Activated naive CD4-positive, alpha-beta T cell treated with anti-CD3 and anti-CD28 coated beads for 36 hours (primary cell): ENCODE measurements at places on chromosomes 5 and 9.

- no peaks in the 10 kb centered on the region for H3K36me3 ChIP-seq
- H3K27me3 ChIP-seq: peaks cover 16% of the 10 kb centered on the region
- H3K4me3 ChIP-seq: no peak overlapping the region
- H3K27ac ChIP-seq: no peak overlapping the region
Measured at GRCh38 chr5:66315784-66316183, 171.7 kb downstream of the SREK1 start.

DNA sequence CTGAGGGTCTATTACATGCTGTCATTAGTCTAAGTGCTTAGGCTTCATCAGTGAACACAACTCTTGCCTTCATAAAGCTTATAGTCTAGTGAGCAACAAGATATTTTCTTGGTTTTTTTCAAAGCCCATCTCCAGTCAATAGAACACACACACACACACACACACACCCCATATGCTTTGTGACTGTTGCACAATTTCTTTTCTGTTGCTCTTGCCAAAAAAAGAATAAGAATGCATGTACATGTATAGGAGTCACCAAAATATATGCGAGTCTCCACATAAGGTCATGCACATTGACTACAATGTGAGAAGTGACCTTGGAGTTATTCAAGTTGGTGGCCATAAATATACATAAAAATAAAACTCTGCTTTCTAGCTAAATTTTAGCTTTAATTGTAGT is 351.5 kb upstream of the TLE4 start:
- no peak for DNase-seq
- H3K27me3 ChIP-seq: no peaks in the 10 kb centered on the region
- no peaks in the 10 kb centered on the region for H3K36me3 ChIP-seq
- H3K4me3 ChIP-seq: no peak overlapping the region
- no peak overlapping the region for H3K27ac ChIP-seq
- H3K4me1 ChIP-seq: no peaks in the 10 kb centered on the region

DNA sequence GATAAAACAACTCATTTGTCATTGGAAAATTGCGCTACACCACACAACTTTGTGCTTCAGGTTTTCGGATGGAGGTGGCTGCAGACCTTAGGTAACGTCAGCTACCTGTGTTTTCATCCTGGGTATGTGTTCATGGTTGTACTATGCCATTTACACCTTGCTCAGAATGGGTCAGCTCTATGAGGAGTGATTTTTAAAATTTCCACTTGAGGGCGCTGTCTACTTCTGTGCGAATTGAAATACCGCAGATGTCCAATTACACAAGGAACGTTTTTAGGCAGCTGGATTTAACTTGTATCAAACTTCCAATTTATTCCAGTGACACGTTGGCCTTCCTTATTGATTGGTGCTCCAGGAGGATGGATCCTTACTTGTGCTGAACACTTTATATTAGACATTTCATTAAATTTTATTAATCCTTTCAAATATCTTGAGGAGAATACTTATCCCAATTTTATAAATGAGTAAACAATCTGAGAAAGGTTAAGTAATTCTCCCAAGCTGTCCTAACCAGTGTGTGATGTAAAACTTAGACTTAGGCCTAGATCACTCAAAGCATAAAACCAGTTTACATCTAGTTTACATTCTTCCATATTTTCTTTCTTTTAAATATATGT is 23.4 kb downstream of the DMRTA1 start:
- H3K4me3 ChIP-seq: no peak overlapping the region
- DNase-seq: peak; percentile 24
- H3K36me3 ChIP-seq: no peaks in the 10 kb centered on the region
- H3K27ac ChIP-seq: no peak overlapping the region
- H3K4me1 ChIP-seq: no peaks in the 10 kb centered on the region

- no peak for DNase-seq
- H3K27ac ChIP-seq: no peak overlapping the region
- peaks cover 4% of the 10 kb centered on the region for H3K27me3 ChIP-seq
- no peak overlapping the region for H3K4me3 ChIP-seq
- H3K36me3 ChIP-seq: no peaks in the 10 kb centered on the region
Measured at GRCh38 chr9:124800306-124801259, 23.6 kb downstream of the OLFML2A start.

- DNase-seq: no peak
- no peak overlapping the region for H3K4me3 ChIP-seq
- no peak overlapping the region for H3K27ac ChIP-seq
- H3K36me3 ChIP-seq: no peaks in the 10 kb centered on the region
Measured at GRCh38 chr5:124599028-124599973, 147.1 kb downstream of the ZNF608 start.

- H3K27ac ChIP-seq: no peak overlapping the region
- no peaks in the 10 kb centered on the region for H3K27me3 ChIP-seq
- no peaks in the 10 kb centered on the region for H3K36me3 ChIP-seq
- no peak overlapping the region for H3K4me3 ChIP-seq
Measured at GRCh38 chr5:89573345-89573744, 690.4 kb upstream of the MEF2C start.

DNA sequence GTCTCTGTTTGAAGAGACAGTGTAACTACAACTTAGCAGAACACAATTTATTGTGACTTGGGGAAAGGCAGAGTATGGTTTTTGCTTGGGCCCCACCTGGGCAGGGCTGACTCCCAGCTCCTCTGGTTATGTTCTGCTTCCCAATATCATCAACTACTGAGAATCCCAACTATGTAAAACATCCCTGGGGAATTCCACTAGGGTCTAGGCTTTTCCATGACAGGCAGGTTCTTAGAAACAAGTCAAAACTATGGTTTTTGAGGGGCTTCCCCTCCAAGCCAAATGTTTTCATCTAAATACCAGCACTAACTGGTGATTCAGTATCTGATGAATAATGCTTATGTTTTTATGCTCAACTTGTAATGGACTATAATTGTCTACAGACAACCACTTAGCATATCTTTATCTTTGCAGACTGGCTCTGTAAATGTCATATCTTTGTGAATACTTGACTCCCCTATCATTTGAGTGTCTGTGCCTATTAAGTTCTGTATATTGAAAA is 409.5 kb downstream of the PDE4D start:
- H3K36me3 ChIP-seq: no peaks in the 10 kb centered on the region
- H3K27ac ChIP-seq: peak overlapping the region; percentile 17
- DNase-seq: peak; percentile 25
- no peak overlapping the region for H3K4me3 ChIP-seq
- peaks cover 2% of the 10 kb centered on the region for H3K27me3 ChIP-seq

DNA sequence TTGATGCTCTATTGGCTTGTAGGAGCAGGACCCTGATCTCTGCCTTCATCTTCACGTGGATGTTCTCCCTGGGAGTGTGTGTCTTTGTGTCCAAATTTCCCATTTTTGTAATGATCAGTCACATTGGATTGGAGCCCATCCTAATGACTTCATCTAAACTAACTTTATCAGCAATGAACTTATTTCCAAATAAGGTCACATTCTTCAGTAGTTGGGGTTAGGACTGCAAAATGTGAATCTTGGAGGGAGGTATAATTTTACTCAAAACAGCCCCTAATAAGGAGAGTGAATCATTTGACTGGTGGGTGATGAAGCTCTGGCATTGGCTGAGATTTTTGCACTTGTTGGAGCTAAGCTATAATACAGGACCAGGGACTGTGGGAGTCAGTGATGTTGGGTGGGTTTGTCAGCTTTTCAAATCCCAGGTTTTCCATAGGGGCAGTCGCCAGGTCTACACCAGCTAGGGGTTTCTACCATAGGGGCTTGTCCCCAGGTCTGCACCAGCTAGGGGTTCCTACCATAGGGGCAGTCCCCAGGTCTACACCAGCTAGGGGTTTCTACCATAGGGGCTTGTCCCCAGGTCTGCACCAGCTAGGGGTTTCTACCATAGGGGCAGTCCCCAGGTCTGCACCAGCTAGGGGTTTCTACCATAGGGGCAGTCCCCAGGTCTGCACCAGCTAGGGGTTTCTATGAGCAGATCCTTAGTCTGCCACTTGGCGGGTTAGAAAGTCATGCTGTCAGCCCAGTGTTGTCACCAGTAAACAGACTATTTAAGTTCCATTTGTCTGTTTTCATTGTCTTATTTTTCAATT is 382.6 kb upstream of the DAP start:
- peaks cover 9% of the 10 kb centered on the region for H3K4me1 ChIP-seq
- H3K27ac ChIP-seq: no peak overlapping the region
- peaks cover 21% of the 10 kb centered on the region for H3K27me3 ChIP-seq
- no peak overlapping the region for H3K4me3 ChIP-seq
- H3K36me3 ChIP-seq: no peaks in the 10 kb centered on the region

DNA sequence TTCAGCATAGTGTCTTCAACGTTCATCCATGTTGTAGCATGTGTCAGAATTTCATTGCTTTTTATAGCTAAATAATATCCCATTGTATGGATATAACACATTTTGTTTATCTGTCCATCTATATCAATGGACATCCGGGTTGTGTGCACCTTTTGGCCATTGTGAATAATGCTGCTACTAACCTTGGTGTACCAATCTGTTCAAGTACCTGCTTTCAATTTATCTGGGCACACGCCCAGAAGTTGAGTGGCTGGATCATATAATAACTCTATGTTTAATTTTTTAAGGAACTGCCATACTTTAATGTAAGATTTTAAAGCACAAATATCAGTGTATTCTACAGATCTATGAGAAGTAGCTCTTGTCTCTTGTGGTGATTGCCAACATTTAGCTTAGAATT is 43.5 kb downstream of the SCAI start:
- H3K4me3 ChIP-seq: no peak overlapping the region
- DNase-seq: no peak

GRCh38 chr9:102253099-102253498 is 514.7 kb upstream of the GRIN3A start:
- H3K36me3 ChIP-seq: no peaks in the 10 kb centered on the region
- no peaks in the 10 kb centered on the region for H3K27me3 ChIP-seq
- DNase-seq: no peak
- no peak overlapping the region for H3K4me3 ChIP-seq
- H3K27ac ChIP-seq: no peak overlapping the region

GRCh38 chr5:65927503-65928321 is 1.3 kb downstream of the ERBIN start:
- peaks cover 39% of the 10 kb centered on the region for H3K4me1 ChIP-seq
- no peaks in the 10 kb centered on the region for H3K27me3 ChIP-seq
- H3K36me3 ChIP-seq: peaks cover 12% of the 10 kb centered on the region
- H3K4me3 ChIP-seq: peak overlapping the region; percentile 92

- peak; percentile 22 for DNase-seq
- no peaks in the 10 kb centered on the region for H3K4me1 ChIP-seq
- H3K4me3 ChIP-seq: no peak overlapping the region
- H3K27me3 ChIP-seq: peaks cover 3% of the 10 kb centered on the region
Measured at GRCh38 chr5:119743927-119744326, 114.6 kb downstream of the FAM170A start.

DNA sequence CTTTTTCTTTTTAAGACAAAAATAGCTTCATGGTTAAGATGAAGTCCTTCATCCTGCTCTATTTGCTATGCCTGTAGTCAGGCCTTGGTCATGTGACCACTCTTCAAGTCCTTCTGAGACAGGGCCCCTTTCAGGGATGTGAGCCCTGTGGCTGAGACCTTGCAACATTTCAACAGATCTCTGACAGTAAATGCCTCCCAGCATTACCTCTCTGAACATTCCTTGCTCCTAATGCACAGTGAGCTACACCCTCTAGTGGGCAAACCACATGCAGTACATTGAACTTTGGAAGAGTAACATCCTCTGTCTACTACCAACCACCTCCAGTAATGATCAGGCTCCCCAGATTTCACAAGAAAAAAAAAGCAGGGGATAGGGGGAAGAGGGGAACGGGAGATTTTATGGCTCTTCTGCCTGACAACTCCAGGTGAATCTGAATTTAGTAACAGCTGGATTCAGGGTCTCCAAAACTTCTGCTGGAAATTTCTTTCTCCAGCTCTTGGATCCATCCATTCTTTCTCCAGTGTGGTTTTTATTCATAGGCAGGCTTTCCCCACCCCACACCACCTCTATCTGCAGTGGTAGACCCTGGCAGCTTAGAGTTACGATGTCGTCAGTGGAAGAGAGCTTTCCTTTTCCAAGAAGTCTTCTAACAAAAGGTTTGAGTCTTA is 8.9 kb upstream of the FBXO38 start:
- H3K27me3 ChIP-seq: no peaks in the 10 kb centered on the region
- H3K4me1 ChIP-seq: peaks cover 6% of the 10 kb centered on the region

GRCh38 chr5:150978590-150978989 is 41.8 kb upstream of the GPX3 start:
- no peak for DNase-seq
- H3K27me3 ChIP-seq: peaks cover 2% of the 10 kb centered on the region
- no peak overlapping the region for H3K27ac ChIP-seq
- H3K4me1 ChIP-seq: no peaks in the 10 kb centered on the region
- no peaks in the 10 kb centered on the region for H3K36me3 ChIP-seq

GRCh38 chr9:109444771-109445320 is 53.3 kb downstream of the PTPN3 start:
- no peaks in the 10 kb centered on the region for H3K27me3 ChIP-seq
- H3K4me1 ChIP-seq: peaks cover 31% of the 10 kb centered on the region
- DNase-seq: no peak
- no peaks in the 10 kb centered on the region for H3K36me3 ChIP-seq

- no peaks in the 10 kb centered on the region for H3K36me3 ChIP-seq
- H3K27ac ChIP-seq: no peak overlapping the region
- H3K27me3 ChIP-seq: peaks cover 8% of the 10 kb centered on the region
- H3K4me1 ChIP-seq: no peaks in the 10 kb centered on the region
- no peak for DNase-seq
Measured at GRCh38 chr9:7363777-7364477, 435.7 kb downstream of the DMAC1 start.

DNA sequence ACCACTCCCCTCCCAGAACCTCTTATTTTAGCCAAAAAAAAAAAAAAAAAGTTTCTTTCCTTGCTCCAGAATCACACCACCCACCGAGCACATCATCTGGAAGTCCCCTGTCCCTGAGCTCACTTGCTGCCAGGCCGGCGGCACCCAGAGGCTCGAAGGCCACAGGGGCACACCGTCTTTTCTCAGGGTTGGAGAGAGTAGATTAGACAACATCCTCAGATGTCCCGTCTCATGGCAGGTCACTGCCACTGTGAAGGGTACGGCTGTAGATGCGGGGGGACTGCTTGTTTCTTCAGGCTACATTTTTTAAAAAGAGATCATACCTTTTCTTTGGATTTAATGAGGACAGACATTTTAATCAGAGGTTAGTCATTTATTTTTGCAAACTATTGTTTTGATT is 109.0 kb downstream of the MVB12B start:
- DNase-seq: no peak
- no peak overlapping the region for H3K4me3 ChIP-seq
- no peaks in the 10 kb centered on the region for H3K27me3 ChIP-seq
- peaks cover 10% of the 10 kb centered on the region for H3K4me1 ChIP-seq

GRCh38 chr9:19663570-19663969 is 125.3 kb downstream of the SLC24A2 start:
- H3K27ac ChIP-seq: no peak overlapping the region
- peaks cover 4% of the 10 kb centered on the region for H3K4me1 ChIP-seq
- no peak overlapping the region for H3K4me3 ChIP-seq
- no peak for DNase-seq

- no peak for DNase-seq
- no peaks in the 10 kb centered on the region for H3K36me3 ChIP-seq
- no peak overlapping the region for H3K27ac ChIP-seq
- peaks cover 5% of the 10 kb centered on the region for H3K27me3 ChIP-seq
- no peak overlapping the region for H3K4me3 ChIP-seq
Measured at GRCh38 chr9:110638381-110638954, 30.1 kb upstream of the MUSK start.

GRCh38 chr5:103458497-103459040 is 104.0 kb downstream of the NUDT12 start:
- no peaks in the 10 kb centered on the region for H3K36me3 ChIP-seq
- no peak overlapping the region for H3K27ac ChIP-seq
- peaks cover 11% of the 10 kb centered on the region for H3K27me3 ChIP-seq
